Glutamatergic neuron (in vitro differentiated cells): ENCODE measurements at places on chromosomes 7 and 10.

DNA sequence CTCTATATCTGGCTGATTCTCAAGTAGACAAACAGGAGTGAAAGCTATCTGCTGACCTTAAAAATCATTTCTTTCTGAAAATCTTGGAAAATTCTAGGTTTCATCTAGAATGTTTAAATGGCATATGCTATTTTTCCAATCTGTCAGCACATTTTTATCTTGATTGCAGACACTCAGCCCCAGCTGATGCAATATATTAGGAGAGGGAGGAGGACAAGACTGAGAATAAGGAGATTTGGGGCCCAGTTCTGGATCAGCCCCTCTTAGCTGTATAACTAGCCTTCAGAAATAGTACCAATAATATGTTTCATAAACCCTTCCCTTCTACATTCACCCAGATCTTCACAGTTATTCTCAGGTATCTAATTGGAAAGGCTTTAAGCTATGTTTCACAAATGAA, 131.2 kb downstream of the HDAC9 start:
- DNase-seq = no peak

DNA sequence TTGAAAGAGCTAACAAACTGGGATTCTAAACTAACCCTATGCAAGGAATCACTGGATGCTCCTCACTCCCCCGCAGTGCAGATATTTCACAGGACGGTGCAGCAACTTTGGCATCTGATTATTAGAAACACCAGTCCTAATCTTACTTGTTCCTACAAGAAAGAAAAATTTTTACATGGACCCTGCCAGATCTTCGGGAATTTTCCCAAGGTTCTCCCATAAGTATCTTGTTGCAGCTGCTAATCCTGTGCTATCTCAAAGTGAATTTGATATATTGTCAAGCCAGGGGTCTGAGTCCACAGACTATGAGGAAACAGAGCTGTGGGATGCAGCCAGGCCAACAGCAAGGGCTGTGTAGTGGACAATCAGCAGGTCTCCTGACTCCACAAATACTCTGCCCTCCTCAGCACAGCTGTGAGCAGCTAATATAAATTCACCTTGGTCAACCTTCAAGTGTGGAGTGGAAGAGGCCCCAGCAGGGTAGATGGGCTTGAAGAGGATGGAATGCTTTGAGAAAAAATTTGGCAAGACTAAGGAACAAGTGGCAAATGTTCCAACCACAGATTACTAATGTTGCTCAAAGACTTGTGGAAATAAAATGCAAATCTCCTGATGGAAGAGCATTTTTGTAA, 25.6 kb downstream of the VSTM4 start:
- DNase-seq = no peak

DNA sequence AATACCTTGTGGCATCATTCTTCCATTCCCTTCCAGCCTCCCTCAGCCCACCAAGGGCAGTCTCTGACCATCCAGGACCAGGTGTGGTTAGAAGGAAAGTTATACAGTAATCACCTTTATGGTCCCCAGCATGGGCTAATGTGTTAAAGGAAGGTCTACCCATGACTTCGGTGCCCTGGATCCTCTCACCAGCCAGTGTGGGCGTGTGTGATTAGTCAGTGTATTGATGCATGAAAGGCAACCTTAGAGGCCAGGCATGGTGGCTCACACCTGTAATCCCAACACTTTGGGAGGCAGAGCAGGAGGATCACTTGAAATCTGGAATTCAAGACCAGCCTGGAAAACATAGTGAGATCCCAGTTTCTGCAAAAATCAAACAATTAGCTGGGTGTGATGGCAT, 88.9 kb downstream of the APBB1IP start:
- no peak for DNase-seq

GRCh38 chr10:130751851-130752250, 559.7 kb downstream of the TCERG1L start:
- DNase-seq = no peak

DNA sequence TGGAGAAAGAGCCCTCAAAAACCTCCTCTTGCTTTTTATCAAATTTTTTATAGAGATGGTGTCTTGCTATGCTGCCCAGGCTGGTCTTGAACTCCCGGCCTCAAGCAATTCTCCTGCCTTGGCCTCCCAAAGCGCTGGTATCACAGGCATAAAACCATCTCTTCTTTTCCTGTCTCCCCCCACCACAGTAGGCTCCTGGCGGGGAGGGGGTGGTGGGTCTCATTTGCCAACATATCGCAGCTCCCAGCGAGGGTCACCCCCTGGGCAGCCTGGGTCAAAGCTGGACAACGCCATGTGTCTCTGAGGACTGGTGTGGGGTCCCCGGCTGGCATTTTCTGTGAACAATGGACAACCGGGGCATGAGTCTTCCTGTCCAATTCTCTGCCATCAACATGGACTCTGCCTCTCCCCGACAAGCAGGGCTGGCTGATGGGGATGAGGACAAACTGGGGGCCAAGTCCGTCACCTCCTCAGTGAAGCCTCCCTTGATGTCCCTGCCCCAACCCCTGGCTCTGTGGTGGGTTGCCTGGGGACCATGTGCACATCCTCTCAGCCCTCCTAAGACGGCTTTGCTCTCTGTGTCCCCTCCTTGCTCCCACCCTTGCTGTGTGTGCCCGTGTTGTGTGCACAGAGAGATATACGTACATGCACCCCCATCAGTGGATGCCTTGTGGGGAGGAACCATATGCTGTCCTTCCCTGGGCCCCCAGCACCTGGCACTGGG, 86.4 kb upstream of the GNA12 start:
- DNase-seq = no peak

DNA sequence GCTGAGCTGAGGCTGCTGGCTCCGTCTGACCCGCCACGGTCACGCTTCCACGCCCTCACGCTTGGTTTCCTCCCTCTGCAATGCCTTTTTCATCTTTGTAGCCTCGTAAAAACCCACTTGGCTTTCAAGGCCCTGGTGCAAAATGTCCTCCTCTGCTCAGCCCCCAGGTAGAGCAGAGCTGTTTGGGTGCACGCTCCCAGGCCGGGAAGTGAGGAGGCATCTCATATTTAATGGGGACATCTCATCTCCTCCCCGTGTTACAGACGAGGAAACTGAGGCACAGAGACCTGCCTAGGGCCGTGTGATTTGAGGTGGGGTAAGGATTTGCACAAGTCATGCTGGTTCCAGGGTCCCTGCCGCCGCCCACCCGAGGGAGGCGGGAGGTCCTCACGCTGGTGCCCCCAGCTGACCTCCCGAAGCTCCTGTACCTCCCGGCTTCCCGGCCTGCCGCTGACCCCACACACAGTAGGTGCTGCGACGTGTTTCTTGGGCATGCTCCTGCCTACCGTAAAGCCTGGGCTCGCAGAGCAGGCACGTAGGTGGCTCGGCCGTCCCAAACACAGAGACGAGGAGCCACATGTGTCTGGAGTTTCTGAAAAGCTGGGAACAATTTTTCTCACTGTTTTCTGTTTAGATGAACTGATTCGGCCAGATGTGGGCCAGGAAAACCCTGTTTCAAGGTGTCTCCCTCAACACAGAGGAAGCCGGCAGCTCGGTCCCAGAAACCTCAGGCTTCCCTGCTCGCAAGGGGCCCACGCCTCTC, 11.5 kb downstream of the FOXL3 start:
- no peak for DNase-seq

- DNase-seq = no peak
Measured at GRCh38 chr7:7862393-7862792, 106.2 kb upstream of the GLCCI1 start.

DNA sequence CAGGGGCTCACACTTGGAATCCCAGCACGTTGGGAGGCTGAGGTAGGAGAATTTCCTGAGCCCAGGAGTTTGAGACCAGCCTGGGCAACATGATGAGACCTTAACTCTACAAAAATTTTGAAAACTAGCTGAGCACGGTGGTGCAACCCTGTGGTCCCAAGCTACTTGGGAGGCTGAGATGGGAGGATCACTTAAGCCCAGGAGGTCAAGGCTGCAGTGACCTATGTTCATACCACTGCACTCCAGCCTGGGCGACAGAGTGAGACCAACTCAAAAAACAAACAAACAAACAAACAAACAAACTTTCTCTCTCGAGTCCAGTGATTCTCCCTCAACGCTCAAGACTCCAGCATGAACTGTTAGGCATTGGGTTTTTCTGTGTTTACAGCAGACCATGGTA, 2.0 kb upstream of the TYSND1 start:
- DNase-seq = no peak

DNA sequence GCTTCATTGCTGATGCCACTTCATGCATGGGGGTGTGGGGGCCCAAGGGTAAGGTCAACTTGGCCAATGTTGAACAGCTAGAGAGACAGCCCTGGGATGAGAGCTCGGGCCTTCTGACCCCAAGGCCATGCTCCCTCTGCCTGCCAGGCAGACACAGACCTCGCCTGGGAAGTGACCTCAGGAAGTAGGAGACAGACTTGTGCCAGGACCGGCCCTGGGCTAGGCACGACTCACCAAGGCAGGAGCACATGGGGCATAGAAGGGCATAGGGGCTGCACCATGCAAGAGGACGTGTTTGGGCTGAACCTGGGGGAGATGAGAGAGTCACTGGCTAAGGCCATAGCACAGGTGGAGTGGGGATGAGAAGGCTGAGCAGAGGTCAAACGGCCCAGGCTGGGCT, 27.1 kb downstream of the ZCCHC24 start:
- peak; percentile 9 for DNase-seq

- DNase-seq = no peak
Measured at GRCh38 chr7:141295367-141295895, 221.6 kb downstream of the TMEM178B start.

DNA sequence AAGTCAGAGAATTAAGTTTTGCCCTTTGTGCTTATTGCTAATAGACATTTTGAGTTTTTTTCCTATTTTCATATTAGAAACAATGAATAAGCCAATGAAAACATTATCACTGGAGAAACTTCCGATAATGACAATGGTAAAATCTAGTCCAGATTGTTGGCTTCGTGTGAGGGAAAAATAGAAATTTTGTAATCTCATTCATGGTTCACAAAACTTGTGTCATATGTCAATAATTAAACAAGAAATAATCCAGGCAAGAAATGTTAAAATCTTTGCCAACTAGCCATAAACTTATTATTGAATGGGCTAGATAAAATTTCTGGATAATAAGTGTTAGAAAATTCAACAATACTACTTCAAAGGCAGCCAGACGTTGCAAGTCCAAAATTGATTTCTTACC, 36.6 kb downstream of the RNLS start:
- DNase-seq = no peak

DNA sequence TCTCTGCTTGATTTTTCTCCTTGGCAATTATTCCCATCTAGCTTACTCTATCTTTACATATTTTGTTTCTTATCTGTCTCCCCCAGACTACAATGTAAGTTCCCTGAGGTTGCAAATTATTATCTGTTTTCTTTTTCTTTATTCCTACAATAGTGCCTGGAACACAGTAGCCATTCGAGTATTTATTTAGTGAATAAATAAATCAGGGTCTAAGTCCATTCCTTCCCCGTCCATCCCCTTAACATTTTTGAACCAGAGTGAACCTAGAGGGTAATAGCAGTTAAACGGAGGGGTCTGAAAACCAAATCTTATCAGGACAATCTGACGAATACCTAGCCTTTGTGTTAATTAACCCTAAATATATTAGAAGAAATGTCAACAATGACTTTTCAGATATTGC, 252.8 kb upstream of the YAE1 start:
- DNase-seq = no peak

DNA sequence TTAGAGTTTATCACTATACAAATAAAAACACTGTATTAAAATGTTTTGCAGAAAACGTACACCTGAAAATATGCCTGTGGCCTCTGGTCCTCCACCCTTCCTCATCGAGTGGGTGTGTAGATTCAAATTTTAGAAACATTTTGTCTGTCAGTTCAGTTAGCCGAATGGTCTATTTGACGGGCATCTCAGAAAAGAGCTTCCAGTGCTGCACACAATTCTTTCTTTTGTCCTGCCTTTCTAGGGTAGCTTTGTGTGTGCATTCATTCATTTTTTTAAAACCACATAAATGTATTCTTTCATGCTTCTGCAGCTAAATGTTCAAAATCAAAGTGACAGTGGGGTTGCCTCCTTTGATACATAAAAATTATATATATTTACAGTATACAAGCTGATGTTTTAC, 46.8 kb downstream of the GNAI1 start:
- DNase-seq = no peak

- no peak for DNase-seq
Measured at GRCh38 chr10:27504808-27505460, 830 bp downstream of the RAB18 start.

DNA sequence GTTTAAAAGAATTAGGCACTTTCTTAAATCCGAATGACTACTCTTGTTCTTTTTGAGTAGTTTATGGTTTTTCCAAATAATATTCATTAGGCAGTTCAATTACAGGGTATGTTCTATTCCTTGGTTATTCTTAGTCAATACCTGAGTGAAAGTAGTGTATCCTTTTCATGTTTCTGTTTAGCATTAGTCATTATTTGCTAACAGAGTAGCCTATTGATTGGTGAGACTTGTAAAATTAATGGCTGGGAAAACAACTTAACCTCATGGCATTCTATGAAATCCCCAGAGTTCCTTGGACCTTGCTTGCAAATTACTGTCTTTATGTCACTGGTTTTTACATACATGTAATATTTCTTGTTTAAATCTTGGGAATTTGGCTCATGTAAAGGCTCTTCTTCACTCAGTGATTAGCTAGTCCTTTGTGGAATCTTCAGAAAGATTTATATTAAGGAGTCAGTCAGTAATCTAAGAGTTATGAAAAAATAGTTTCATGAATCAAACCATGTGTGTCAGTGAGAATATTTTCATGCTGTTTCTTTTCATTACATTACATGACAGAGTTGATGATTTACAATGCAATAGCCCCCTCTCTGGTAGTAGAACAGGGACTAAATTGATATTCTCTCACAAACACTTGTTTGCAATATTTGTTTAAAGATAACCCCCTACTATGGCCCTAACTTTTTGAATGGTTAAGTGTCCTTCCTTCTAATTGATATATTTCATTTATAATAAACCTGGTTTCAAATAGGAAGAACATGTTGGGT, 81.5 kb upstream of the LRRTM3 start:
- DNase-seq = no peak

- DNase-seq = no peak
Measured at GRCh38 chr10:58842860-58843376, 330.2 kb downstream of the BICC1 start.

- DNase-seq = no peak
Measured at GRCh38 chr7:33882950-33883670, 22.2 kb upstream of the BMPER start.
